ENCODE measurements at places on chromosomes 7 and 10.

DNA sequence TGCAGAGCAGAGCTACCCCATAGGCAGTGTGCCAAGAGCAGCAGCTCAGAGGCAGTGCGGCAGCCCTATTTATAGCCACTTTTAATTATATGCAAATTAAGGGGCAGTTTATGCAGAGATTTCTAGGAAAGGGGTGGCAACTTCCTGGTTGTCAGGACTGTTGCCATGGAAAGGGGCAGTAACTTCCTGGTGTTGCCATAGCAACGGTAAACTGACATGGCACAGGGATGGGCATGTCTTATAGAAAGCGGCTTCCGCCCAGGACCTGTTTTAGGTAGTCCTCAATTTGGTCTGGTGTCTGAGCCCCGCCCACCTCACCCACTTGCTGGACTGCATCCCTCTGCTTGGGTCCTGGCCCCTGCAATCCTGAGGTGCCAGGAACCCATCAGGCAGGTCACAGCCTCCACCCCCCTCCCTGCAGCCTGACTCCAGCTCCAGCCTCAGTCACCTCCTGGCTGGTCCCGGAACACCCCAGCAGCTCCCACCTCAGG lies 115.8 kb downstream of the TMEM130 start:
- DNase-seq = no peak

DNA sequence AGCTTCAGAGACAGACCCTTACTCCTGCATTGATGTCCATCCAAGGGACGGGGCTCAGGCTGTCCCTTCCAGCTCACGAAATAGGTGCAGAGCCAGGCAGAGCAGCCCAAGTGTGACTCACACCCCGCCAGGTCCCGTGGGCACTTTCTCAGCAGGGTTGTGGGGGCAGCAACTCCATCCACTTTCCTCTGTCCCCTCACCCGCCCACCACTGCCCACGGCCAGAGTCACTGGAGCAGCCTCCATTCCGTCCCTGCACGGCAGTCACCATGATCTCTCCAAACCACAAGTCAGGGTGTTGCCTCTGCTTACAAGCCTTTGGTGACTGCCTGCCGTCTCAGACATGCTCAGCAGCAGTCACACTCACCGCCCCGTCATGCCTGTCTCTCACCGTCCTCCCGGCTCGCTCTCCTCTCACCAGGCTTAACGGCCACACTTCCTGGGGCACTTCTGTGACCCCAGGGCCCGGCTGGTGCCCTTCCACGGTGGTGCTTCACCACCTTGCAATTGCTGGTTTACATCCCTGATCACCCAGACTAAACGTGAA lies 39.3 kb downstream of the CALML3 start:
- DNase-seq = no peak

DNA sequence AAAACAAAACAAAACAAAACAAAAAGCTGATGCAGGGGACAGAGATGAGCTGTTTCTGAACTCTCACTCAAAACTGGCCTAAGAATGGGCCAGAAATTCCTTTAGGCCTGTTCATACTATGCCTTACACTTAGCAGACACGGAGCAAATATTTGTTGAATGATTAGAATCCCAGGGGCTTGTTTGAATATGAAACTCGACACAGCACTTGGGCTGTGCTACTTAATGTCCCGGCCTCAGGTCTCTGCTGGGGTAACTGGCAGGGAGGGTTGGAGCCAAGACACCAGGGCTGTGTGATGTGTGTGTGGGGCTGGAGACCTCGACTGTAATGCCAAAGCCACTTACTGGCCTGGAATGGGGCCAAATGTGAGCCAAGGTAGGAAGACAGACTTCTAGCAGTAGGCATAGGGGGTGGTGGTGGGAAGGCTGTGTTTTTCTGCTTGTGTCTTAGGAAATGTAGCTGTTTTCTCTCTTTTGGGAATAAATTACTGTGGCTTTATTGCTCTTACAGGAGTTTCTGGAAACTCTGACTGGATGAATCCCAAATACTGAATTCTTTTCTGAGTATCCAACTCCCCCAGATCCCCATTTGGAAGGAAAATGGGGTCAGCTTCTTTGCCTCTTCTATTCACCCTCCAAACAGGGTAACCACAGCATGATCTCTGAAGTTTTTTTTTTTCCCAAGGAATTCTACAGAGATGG lies 66.7 kb downstream of the EMX2 start:
- DNase-seq = peak; percentile 80

GRCh38 chr7:18020138-18020715 lies 7.4 kb downstream of the PRPS1L1 start:
- DNase-seq = no peak

- DNase-seq = no peak
Observed at GRCh38 chr7:70679661-70680060, 452.3 kb upstream of the GALNT17 start.

GRCh38 chr10:78658645-78659597 lies 409.8 kb upstream of the ZMIZ1 start:
- no peak for DNase-seq

GRCh38 chr10:102628451-102628911 lies 15.8 kb upstream of the TRIM8 start:
- peak; percentile 68 for DNase-seq

DNA sequence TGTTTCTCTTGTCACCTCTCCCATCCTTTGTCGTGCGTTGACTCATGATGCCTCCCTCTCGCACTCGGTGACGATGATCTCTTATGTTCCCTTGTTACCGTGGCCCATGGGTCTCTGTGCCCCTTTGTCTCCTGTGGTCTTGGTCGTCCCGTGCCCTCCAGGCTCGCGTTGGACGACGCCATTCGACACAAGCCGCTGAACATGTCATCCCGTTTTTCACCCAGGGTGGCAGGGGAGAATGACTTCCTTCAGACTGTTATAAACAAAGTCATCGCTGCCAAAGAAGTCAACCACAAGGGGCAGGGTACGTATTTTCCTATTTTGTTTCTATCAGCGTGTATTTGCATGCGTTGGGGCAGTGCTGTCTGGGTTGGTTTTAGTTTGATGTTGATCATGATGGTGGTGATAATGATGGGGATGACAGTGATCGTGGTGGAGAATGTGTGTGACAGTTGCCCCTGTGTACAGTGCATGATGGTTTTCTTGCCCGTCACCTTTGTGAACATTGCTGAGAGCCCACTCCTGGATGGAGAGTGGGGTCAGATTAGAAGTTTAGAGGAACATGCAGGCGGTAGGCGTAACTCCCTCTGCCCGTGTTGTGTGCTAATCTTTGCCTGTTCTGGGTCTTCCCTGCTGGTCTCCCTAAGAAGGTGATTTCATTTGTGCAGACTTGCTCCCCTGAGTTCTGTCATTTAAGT lies 107.0 kb downstream of the DOCK1 start:
- DNase-seq = no peak

GRCh38 chr10:129328546-129328945 lies 138.5 kb upstream of the MGMT start:
- DNase-seq = no peak

- no peak for DNase-seq
Observed at GRCh38 chr10:71494980-71495381, 98.3 kb downstream of the CDH23 start.

- DNase-seq = no peak
Observed at GRCh38 chr10:64846700-64847099, 1325.5 kb downstream of the REEP3 start.

GRCh38 chr10:58086144-58086762 lies 181.4 kb downstream of the IPMK start:
- no peak for DNase-seq

All from right hindlimb (tissue), 1 donor.